ENCODE measurements at places on chromosomes 4 and X.
A peak's percentile ranks its signal among the peaks of the same experiment; 100 is the strongest.

- DNase-seq: no peak
Observed at GRCh38 chr4:76883147-76883546, 14.8 kb downstream of the SOWAHB start.

DNA sequence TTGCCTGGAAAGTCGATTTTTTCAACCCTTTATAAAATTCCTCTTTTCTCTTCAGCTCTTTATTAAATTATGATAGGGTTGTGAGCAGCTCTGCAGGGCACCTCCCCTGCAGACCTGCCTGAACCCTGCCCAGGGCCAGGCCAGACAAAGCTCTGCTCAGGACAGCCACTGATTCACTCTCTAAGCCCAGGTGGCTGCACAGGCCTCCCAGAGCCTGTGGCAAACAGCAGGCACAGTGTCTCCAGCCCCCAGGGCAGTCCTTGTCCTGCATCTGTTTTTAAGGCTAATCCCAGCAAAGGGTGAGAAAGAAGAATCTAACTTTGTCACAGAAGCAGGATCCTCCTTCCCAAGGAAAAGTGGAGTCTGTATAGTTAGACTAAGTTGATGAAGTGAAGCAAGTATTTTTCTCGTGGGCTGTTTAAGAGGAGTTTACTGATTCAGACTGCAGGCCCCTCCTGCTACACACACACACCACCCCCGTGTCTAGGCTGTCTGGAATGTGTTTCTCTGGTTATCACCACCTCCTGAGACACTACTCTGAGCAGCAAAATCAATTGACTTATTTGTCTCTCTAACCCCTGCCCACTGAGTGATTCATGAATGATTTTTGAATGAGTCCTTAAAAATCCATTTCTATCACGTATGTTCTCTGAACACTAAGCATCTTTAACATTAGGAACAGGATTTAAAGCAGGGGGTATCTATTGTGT, 101.7 kb downstream of the CHIC2 start:
- no peak for DNase-seq

DNA sequence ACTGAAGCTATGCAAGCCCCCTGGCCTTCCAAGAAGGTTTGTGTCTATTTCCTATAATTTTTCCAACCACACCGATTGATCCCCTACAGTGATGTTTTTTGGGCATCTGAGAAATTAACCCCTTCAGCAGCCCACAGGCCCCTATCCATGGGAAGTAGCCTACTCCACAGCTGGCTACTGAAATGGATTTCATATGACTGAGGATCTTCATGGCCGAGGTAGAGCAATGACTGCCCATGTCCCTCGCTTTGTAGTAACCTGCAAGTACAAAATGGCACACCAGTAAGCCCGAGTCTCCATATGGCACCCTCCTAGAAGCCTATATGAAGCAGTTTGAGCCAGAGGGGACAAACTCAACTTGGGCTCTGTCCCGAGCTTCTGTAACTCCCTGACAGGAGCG, 36.8 kb downstream of the MAP9 start:
- DNase-seq: no peak

- DNase-seq: no peak
Observed at GRCh38 chr4:12583275-12583674, 900.9 kb downstream of the RAB28 start.

DNA sequence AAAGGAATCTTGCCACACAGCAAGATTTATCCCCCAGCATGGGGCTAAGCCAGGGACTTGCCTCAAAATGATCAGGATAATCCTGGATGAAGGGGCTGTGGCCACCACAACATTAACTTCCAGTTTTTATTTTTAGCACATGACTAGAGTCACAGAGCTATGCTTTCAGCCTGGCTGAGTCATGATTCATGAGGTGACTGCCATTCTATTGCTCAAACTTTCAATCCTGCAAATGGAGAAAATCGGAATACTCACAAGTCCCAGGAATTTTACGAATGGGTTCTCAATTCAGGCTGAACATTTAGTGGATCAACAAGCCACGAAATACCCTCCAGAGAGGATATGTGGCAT, 70.7 kb upstream of the HPGD start:
- no peak for DNase-seq

DNA sequence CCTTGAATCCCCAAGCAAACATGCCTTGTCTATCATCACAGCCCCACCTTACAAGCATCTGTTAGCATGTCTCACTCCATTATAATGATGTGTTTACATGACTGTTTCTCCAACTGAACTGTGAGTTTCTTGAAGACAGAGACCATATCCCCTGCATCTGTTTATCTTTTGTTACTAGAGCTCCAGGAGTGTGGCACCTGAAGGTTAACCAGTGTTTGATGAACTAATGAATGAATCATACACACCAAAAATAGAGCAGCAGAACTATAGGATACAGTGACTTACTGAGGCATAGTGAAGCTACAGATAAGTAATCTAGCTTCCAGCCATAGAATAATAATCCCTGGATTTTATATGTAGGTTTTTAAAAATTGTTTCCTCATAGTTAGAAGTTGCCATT, 331.0 kb downstream of the PCDH7 start:
- no peak for DNase-seq

DNA sequence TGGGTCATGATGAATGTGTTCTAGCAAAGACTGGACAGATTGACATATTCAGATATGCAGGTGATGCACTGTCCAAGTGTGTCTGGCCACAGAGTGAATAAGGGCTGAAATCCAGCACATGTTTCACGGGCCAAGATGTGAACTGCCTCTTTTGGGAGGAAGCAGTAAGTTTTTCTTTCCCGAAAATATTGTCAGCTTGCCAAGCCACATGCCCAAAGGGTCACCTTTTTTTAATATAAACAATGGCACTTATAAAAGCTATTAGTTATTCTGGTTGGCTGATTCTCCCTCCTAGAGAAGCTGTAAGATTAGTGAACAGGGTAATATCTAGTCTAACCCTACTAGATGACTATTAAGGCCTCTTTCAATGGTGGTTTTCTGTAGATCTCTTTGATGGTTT, 1.5 kb upstream of the EDNRA start:
- DNase-seq: peak; percentile 13

Measured in GM20000 (cell line).